ENCODE measurements at places on chromosomes 6 and 20. TPM values are rescaled to one million over a fixed set of nuclear protein-coding genes. Genes with fewer than 3 reads are reported as not detected.

DNA sequence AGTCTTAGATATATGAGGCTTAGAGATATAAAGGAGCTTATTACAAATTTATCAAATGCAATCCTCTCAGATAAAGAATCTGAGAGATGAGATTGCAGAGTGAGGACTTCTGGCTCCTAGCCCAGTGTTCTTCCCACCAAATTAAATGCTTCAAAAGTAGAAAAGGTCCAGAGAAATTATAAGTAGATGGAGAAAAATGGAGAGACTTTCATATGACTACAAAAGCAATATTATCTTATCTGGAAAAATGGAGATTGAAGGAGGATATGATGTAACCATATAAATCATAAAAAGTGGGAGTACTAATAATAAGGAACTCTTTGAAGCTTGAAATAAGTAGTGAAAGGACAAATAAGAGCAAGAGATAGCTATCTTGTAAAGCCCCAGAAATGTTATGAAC, 2.8 kb downstream of the KCTD20 start:
- no peak for DNase-seq

- DNase-seq: no peak
Measured at GRCh38 chr6:1028723-1029122, 283.2 kb upstream of the FOXQ1 start.

DNA sequence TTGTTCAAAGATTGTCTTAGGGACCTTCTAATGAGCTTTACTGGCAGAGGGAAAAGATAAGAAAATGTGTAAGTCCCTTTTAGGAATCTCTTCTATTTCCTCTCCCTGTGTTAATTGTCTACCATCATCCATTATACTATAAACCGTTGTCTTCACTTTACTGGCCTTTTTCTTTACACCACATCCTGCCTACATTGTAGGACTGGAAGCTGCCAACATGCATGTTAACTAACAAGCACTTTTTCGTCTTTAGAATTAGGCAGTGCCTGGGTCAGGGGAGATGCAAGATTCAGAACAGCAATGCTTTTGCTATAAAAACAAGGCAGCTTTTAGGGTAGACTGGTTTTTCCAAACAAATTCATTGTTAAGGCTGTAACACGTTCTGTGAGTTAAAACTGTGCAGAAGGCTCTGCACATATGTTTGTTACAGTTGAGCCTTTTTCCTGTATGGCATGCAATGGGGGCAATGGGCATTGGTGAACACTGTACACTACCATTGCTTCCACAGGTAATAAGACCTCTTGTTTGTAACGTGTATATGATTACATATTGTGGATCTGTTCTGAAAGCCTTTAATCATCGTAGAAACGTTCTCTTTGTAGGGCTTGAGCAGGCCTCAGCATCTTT, 10.9 kb upstream of the PKIG start:
- no peak for DNase-seq

GRCh38 chr6:72417759-72418158, 204.1 kb upstream of the KCNQ5 start:
- no peak for DNase-seq

DNA sequence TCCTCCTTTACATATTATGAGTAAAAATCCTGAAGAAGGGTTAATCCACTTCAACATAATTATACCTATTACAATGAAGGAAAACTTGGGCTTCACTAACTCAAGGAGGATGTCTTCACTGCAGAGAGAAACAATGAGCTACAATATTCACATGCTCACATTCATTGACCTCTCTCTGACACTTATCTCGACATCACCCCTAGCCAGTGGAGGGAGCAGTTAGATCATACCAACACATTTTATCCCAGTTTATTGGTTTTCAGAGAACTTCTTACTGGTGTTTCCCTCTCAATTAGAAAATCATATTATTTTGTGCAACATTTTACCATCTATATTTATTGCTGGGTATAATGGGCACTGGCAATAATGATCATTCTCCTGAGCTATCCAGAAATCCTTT, 646.5 kb downstream of the TENT5A start:
- no peak for DNase-seq

- no peak for DNase-seq
Measured at GRCh38 chr6:106924694-106925523, 49.6 kb downstream of the CD24 start.

- DNase-seq: no peak
Measured at GRCh38 chr6:470901-471448, 79.4 kb downstream of the IRF4 start.

GRCh38 chr6:37407948-37408347, 25.1 kb upstream of the CMTR1 start:
- DNase-seq: no peak

- DNase-seq: no peak
Measured at GRCh38 chr6:21990577-21990976, 306.3 kb downstream of the PRL start.

- no peak for DNase-seq
Measured at GRCh38 chr20:44097521-44098255, 89.3 kb downstream of the JPH2 start.

GRCh38 chr20:53195876-53196610, 223.9 kb downstream of the TSHZ2 start:
- no peak for DNase-seq

GRCh38 chr20:24836041-24836533, 113.0 kb upstream of the CST7 start:
- peak; percentile 38 for DNase-seq

DNA sequence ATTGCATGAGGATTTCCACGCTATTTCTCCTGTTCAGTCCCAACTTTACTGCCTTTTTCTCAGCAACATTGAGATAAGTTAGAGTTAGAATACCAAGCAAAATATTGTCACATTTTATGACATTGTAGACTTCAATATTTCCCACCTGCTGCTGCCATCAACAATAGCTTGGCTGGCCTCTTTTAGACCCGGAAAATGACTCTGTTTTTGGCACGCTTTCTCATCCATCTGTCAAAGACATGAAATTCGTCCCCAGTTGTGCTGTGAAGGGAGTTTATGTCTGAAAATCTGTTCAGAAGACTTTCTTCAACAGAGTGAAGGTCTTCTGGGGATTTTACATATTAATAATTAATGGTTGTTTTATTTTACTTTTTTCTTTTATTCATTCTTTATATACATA, 857.3 kb downstream of the FRK start:
- DNase-seq: no peak

GRCh38 chr20:10769700-10770099, 95.9 kb upstream of the JAG1 start:
- DNase-seq: no peak

GRCh38 chr20:63089051-63089907, 82.5 kb upstream of the BHLHE23 start:
- peak; percentile 63 for DNase-seq

DNA sequence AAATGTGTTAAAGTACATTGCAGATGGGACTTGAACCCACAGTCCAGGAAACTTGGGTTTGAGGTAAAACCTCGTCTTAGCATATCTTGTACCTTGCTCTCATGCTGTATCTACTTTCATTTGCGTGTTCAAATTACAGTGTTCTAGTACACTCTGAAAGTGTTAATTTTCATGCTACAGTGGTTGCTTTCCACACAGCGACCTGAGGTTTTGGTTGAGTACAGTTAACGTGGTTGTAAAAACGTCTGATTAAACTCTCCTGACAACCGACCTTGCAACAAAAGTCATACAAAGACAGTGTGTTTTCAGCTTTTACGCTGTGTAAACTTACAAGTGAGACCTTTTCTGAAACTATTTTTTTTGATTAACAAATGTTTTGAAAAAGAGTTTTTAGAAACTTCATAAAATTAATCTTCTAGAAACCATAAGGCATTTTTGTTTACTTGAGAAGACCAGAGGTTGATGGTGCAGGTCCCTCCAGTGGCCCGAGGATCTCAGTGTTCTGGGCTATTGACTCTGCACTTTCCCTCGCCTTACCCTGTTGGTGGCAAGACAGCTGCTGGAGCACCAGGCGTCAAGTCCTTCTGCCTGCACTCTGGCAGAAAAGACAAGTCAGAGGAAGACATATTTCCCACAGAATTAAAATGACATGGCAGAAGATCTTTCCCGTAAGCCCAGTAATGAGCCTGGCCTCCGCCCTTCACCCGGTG, 334.0 kb downstream of the THBS2 start:
- DNase-seq: no peak

- no peak for DNase-seq
Measured at GRCh38 chr6:166950443-166950821, 5.9 kb downstream of the RNASET2 start.

GRCh38 chr6:41634657-41635056, 3.6 kb upstream of the MDFI start:
- DNase-seq: no peak

DNA sequence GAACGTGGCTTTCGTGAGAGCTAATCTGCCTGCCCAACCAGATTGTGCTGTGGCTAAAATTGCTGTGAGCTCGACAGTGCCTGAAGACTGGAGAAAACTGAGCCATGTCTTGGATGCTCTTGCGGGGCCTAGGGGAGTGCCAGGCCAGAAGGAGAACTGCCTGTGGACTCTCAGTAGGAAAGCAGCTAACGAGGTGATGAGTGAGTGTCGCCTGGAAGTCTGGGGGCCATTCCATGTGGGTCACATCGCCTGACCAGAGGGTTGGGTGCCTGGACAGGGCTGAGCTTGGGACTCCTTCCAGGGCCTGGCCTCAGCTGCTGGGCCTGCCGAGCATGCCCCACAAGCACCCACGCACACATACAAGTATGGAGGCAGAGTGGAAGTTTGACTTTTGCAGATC, 166.5 kb downstream of the VEGFA start:
- DNase-seq: peak; percentile 60

- no peak for DNase-seq
Measured at GRCh38 chr6:143264986-143265764, 185.3 kb downstream of the ADAT2 start.

DNA sequence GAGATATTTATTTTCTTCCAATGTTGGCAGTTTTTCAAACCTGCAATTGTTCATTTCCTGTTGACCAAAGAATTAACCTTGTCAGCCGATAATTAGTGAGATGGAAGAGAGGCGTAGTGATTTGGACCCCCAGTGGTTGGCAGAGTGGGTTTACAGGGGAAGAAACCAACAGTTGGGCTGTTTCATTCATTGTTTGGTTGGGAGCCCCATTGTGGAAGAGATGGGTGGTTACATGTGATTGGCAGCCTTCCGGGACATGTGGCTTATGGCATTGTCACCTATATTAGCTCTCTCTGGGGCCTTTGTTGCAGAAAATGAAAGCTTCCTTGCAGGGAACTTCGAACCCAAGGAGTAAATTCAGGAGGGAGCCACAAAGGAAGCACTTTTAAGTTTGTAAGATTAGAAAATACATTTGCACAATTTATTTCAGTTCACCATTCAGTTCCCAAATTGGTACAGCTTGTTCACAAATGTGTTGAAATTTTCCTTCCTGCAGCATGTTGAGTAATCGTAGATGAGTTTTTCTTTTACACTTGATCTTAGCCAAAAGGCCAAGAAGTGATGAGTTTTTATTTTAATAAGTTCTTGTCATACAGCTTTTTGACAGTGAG, 50.3 kb upstream of the CDKAL1 start:
- DNase-seq: no peak

DNA sequence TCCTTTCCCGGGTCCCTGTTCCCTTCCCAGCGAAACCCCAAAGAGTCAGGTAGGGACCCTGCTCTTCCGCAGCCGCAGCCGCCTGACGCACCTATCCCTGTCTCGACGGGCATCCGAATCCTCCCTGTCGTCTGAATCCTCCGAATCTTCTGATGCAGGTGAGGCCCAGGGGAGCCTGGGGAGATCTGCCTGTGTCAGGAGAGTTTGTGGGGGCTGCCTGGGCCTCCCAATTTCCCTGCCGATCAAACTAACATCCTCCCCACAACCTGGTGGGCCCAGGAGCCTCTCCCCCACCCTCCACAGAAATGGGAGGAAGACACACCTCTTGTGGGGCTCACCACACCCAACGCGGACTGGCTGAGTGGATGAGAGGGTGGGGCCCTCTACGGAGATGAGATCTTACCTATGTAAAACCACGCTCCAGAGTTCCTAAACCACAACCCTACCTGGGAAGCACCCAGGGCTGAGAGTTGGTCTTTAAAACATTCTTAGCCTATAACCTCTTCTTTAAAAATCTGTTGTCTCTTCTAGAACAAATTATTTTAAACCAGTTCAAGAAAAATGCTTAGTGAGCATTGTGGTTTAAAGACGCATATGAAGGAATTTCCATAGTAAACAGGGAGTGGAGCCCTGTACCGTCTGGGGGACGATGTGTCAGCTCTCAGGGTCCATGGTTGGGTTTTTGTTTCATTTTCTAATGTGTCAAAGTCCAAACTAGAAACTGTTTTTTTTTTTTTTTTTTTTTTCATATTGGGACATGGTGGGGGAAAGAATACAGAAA, 1.7 kb downstream of the CDC25B start:
- no peak for DNase-seq

DNA sequence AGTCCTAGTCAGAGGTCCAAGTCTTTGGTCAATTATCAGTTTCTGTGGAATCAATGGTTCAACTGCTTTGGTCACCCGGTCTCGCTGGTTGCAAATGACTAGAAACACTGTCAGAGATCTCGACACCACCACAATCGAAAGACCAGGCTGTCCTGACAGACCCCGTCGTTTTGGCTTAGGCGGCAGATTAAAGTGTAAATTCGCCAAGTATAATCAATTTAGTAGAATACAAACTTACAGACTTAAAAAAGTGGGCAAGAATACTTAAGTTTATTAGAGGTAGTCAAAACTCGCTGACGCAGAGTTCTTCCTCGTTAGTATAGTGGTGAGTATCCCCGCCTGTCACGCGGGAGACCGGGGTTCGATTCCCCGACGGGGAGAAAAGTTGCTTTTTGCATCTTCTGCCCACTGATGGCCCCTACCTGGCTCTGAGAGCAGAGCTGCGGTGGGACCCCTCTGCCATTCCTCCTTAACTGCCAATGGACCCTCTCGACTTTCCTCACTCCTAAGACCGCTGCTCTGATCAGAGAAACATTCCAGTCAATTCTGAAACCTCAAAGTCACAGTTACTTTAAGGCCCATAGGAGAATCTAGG, 30.6 kb upstream of the ZNF184 start:
- DNase-seq: no peak

GRCh38 chr20:8535403-8536261, 403.6 kb downstream of the PLCB1 start:
- DNase-seq: no peak

- DNase-seq: no peak
Measured at GRCh38 chr6:4210629-4211419, 75.4 kb upstream of the ECI2 start.

GRCh38 chr6:31729979-31730630, 1.0 kb upstream of the DDAH2 start:
- DNase-seq: peak; percentile 95

The RAE1 gene
- total RNA-seq: 13.8 TPM

The C20orf202 gene
- total RNA-seq: 0.13 TPM

The BPIFB2 gene
- not detected for total RNA-seq

The C20orf204 gene
- 0.86 TPM for total RNA-seq

The ULBP3 gene
- 0.57 TPM for total RNA-seq

The ARMC12 gene
- total RNA-seq: 0.22 TPM

The BTN1A1 gene
- total RNA-seq: not detected

The FAXC gene
- total RNA-seq: 0.57 TPM

The HLA-DQA2 gene
- 2.8 TPM for total RNA-seq

The INSM1 gene
- total RNA-seq: not detected

The DEFB110 gene
- total RNA-seq: not detected

The SLC17A3 gene
- total RNA-seq: not detected

The MAP1LC3A gene
- total RNA-seq: 61.0 TPM

The PRL gene
- total RNA-seq: not detected
